ENCODE measurements at places on chromosomes 12 and 14.

DNA sequence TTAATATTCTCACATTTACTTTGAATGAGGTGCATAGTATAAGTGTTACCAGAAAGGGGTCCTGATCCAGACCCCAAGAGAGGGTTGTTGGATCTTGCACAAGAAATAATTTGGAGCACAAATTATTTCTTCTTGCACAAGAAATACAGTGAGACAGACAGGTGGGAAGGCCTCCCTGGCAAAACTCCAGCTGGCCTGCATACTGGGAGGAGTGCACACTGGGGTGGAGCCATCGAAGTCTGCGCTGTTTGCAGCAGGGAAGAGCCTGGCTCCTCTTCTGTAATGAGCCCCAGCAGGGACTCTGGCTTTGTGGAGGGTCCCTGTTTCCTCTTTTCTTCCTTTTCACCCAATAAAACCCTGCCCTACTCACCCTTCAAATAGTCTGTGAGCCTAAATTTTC is 141.6 kb downstream of the GLT1D1 start:
- DNase-seq: peak; percentile 67

- DNase-seq: no peak
Observed at GRCh38 chr12:56146492-56147460, 5.6 kb upstream of the MYL6B start.

DNA sequence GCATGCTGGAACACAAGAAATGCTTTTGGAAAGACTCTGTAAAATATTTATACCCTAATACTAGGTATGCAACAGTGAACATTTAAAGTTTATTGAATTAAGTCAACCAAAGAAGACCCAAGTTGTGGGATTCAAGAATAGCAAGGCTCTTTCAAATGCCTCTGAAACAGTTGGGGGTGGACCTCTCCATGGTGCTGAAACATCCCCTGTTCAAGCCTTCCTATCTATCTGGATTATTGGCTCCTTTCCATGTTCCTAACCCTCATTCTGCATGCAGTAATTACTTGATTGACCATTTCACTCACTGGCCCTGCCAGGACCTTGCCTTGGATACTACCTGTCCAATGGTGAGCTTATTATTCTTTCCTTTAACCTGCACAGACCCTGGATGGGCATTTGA is 349.7 kb downstream of the NRXN3 start:
- DNase-seq: no peak

DNA sequence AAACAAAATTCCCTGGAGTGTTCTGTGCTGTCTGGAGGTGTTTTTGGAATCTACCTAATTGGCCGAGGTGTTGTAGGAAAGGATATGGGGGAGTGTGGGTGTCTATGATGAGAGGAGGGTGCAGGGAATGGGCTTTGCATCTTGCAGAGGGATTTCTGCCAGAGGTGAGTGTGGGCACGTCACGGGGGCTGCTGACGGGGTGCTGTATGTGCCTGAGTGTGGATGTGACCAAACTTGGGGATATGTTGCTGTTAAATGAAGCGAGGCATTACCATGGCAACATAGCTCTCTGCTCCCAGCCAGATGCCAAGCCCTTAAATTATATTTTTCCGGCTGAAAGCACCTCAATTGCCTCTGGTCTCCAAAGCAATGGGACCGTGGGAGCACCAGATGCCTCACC is 44.3 kb upstream of the SPTLC2 start:
- DNase-seq: peak; percentile 86

DNA sequence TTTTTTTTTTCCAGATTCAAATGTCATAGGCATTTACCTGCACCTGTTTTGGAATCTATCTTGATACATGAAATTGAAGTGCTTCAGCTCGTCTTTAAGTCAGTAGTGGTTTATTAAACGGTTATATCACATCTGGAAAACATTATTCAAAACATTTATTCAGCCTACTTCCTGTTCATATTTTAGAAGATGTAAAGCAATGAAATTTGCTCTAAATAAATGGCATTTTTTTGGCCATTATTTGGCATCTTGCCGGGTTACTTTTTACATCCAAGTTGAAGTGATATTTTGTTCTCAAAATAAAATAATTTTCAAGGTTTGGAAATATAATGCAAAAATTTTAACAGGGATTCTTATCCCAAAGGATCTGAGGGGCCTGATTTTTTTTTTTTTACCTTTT is 103.1 kb downstream of the EML1 start:
- DNase-seq: no peak

DNA sequence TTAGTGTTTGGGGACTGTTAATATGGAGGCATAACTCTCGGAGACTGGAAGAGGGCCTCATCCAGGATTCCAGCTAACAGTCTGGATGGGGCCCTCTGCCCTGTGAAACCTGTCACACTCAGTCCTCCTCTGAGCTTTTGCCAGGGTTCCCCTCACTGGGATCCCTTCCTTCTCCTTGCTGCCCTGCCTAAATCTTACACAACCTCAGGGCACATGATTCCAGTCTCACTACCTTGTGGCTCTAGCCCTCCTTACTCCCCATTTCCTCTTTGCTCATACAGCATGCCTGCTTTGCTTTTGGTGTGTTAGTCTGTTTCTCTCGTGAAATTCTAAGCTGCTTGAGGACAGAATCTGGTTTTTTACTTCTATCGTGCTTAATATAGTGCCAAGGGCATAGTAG is 942 bp upstream of the GSG1 start:
- DNase-seq: no peak

DNA sequence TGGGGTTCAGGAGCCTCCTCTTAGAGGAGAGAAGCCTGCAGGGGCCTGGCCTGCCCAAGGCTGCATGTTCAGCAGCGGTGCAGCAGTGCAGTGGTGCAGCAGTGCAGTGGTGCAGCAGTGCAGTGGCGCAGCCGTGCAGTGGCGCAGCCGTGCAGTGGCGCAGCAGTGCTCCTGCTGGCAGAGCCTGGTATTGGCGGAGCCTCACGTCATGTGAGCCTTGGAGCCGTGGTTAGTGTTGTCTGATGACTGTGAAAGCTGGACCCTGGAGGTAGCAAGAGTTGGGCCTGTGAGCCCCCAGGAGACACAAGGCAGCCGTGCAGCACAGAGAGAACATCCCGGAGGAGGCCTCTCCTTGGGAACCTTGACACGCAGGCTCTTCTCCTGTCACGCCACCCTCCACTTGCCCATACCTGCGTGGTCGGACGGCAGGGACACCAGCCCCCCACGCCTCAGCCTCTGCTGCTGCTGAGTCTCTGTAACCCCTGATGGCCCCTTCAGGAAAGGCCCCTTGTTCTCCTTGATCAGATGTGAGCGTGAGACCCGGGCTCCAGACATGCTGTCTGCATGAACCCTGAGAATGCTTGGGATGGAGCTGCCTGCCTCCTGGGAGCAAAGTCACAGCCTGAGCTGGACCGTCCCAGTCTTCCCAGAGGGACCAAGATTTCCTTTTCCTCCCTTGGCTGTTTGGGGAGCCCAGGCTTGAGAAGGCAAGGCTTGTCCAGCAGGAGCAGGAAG is 193.7 kb downstream of the KIF26A start:
- DNase-seq: no peak

DNA sequence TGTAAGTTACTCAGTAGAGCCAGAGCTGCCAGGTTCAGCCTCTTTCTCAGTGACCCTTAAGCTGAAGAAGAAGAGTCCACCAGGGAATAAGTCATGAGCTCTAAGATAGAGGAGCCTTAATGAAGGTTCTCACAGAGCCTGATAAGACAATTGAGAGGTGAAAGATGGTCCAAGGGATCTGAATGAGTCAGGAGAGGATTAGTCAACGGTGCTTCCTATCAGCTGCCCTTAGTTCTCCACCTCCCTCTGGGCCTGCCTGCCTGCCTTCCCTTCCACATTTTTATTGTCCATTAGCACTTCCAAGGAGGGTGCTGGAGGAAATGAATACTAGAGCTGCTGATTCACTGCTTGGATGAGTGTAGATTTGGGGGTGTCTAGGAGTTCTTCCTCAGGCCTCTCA is 161.7 kb upstream of the RMST start:
- DNase-seq: no peak

DNA sequence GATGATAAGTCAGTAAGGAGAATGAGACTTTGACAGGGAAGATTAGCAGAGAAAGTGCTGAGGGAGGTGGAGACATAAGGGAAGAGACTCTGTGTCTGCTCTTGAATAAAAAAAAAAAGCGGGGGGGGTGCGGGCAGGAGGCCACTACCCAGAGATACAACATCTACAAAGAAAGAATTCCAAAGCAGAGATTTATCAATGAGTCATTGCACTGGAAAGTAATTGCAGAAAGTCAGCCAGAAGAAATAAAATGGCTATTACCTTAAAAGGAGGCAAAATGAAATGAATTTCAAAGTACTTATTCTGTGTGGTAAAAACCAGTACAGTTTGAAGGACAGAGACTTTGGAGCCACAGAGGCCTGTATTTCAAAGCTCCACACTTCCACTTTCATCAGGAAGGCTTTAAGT is 267.1 kb upstream of the PRKD1 start:
- DNase-seq: no peak

- no peak for DNase-seq
Observed at GRCh38 chr14:103015426-103015825, 41.9 kb downstream of the CDC42BPB start.

GRCh38 chr14:59308673-59309072 is 120.2 kb downstream of the DAAM1 start:
- DNase-seq: no peak

GRCh38 chr14:95146079-95146771 is 11.1 kb downstream of the DICER1 start:
- no peak for DNase-seq

GRCh38 chr14:92247341-92247740 is 75.6 kb upstream of the SLC24A4 start:
- DNase-seq: no peak

GRCh38 chr14:101185073-101185835 is 281.7 kb upstream of the RTL1 start:
- DNase-seq: no peak

- DNase-seq: peak; percentile 29
Observed at GRCh38 chr12:7190268-7191055, 976 bp downstream of the PEX5 start.

- no peak for DNase-seq
Observed at GRCh38 chr12:104652910-104653309, 196.2 kb downstream of the CHST11 start.

- DNase-seq: no peak
Observed at GRCh38 chr12:120101617-120102016, 14.9 kb downstream of the RAB35 start.

- no peak for DNase-seq
Observed at GRCh38 chr12:92056290-92056689, 89.4 kb downstream of the BTG1 start.

GRCh38 chr12:55037351-55037987 is 17.7 kb downstream of the NEUROD4 start:
- no peak for DNase-seq

DNA sequence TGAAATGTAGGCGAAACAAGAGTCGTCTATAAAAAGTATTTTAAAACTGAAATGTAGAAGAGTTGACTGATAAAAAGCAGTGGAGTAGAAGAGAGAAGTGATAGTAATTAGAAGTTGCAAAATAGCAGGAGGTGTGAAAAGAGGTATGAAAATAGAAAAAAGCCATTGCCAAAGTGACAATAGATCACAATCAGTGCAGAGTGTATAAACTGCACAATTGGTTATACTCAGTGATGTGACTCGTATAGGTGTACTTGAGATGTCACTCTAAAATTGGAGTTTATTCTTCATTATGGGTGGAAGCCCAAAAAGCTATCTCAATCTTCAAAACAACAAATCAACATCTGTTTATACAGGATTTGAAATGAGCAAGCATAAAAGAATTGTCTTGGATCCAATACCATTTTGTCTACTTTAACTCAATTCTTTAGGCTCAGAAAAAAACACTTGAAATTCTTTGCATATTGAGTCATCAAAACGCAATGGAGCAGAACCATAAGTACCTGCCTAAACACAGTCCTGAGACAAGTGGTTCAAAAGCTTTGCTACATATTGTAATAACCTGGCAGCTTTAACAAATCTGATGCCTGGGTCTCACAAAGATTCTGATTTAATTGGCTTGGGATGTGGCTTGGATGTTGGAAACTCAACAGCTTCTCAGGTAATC is 8.8 kb downstream of the IKBIP start:
- DNase-seq: peak; percentile 98

GRCh38 chr12:46371718-46372543 is 642 bp downstream of the SLC38A2 start:
- DNase-seq: peak; percentile 65

DNA sequence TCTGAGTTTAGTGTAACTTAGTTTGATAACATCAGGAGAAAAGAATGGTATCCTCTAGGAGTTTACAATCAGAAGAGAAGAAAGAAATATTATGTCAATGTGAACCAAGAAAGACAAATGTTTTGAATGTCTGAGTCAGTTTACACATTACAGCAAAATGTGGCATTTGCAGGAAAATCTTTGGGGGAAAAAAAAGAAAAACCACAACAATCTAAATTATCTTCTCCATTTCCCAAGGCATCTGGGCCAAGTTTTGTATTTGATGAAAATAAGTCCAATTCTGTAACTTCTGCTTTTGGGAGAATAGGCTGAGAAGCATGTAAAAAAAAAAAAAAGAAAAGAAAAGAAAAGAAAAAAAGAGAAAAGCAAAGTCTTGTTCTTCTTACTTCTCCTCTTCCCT is 58.8 kb upstream of the FLRT2 start:
- no peak for DNase-seq

DNA sequence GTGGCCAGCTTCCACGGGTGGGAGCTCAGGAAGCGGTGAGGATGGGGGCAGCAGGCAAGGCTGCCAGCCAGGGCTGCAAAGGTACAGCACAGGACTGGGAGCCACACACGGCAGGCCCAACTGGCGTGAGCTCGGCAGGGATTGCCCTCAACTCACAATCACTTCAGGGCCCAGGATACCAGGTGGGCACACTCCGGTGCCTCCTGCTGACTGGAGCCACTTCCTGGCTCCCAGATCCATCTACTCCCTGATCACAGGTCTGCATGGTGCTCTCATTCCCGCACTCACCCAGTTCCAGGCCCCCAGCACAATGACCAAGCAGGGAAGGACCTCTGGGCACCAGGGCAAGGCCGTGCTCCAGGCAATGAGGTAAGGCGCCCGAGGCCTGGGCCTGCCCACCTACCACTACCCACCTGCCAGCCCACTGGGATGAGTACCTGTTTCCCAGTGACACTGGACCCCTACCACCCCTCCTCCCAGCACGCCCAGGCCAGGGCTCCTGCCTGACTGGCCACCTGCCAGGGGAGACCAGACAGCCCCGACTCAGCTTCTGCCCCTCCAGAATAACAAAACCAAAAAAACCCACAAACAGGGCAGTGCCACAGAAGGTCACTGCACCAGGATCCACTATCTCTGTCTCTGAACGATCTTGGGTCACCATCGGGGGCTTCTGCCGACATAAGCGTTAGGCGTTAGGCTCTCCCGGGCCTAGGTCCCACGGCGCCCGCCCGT is 1.8 kb downstream of the JAG2 start:
- DNase-seq: peak; percentile 33

- no peak for DNase-seq
Observed at GRCh38 chr12:84512751-84513150, 399.8 kb downstream of the SLC6A15 start.

- DNase-seq: no peak
Observed at GRCh38 chr12:20695232-20695631, at the start of gene SLCO1C1. Gene SLCO1C1 (plus strand): TSS chr12:20695332. CDS start chr12:20699577, 4,245 bp downstream.

GRCh38 chr14:74015963-74016362 is 3.1 kb downstream of the ENTPD5 start:
- no peak for DNase-seq

GRCh38 chr14:50954811-50955372 is 10.6 kb upstream of the PYGL start:
- peak; percentile 47 for DNase-seq

- no peak for DNase-seq
Observed at GRCh38 chr14:50037852-50038251, 78.5 kb downstream of the VCPKMT start.

All from NCI-H1105 treated with DMSO at 0.1 percent for 48 hours (cell line).